Stimulated activated CD8-positive, alpha-beta memory T cell treated with anti-CD3 and anti-CD28 coated beads, Interleukin-12 subunit alpha, Interleukin-12 subunit beta, amount 100 ng/mL, for 1 hour (primary cell): ENCODE measurements at places on chromosomes 1 and 21.

DNA sequence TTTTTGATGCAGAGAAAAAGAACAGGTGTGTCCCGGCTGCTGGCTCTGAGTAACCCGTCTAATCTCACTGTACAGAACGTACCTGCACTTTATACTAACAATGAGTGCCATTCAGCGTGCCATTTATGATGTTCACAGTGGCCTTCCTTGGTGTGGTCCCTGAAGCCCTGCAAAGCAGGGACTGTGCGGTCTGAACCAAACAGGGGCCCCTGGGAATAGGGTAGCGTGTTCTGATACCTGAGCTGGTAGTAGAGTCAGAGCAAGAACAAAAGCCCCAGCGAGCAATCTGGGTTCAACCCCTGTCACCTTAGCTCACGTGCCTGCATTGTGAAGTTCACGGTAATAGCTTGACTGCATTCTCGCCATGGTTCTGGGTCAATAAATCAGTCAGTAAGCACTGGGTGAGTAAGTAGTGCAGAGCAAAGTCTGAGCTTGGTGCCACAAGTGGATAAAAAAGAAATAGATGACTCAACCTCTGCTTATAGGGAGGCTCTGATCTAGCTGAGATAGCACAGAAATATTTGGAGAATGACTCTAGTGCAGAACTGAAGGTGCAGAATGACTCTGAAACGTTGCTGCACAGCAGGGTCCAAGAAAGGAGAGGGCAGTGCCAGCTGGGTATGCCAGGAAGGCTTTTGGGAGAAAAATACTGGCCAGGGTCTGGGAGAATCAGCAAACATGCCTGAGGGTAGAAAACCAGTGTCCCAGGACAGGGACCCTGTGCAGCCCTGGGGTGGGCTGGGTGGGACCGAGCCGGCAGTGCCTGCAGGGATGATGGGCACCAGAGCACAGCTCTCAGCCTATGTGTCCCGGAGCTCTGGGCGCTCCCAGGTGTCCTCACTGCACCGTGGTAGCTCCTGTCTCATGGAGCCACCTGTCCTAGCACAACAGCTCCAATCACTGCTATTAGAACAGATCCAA lies 125.9 kb downstream of the RHOU start:
- DNase-seq = no peak

DNA sequence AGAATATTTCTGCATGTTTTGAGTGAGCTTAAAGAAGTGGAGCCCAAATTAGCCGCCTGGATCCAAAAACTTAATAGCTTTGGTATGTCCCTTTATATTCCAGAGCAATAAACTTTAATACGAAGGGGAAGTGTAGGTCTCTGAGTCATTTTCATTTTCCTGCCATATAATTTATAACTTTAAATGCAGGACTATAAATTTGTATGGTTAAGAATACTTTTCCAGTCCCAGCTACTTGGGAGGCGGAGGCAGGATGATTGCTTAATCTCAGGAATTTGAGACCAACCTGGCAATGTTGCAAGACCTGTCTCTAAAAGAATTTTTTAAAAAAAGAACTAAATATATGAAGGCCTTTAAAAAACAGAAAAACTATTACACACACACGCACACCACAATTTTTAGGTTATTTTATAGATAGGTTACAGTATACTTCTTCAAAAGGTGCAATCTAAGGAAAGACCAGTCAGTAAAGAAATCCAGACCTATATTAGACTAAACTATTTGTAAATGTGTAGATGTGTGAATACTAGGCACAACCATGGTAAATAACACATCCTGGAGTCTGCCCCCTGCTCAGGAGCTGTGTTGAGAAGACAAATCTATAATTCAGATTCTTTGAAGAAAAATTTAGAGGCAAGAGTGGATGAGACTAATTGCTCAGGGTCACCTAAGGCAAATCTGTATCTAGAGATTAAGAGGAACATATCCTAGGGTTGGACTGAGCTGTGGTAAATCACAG lies 80.3 kb downstream of the TTC3 start:
- DNase-seq = no peak

GRCh38 chr1:52677076-52677806 lies 20.9 kb downstream of the COA7 start:
- no peak for DNase-seq

DNA sequence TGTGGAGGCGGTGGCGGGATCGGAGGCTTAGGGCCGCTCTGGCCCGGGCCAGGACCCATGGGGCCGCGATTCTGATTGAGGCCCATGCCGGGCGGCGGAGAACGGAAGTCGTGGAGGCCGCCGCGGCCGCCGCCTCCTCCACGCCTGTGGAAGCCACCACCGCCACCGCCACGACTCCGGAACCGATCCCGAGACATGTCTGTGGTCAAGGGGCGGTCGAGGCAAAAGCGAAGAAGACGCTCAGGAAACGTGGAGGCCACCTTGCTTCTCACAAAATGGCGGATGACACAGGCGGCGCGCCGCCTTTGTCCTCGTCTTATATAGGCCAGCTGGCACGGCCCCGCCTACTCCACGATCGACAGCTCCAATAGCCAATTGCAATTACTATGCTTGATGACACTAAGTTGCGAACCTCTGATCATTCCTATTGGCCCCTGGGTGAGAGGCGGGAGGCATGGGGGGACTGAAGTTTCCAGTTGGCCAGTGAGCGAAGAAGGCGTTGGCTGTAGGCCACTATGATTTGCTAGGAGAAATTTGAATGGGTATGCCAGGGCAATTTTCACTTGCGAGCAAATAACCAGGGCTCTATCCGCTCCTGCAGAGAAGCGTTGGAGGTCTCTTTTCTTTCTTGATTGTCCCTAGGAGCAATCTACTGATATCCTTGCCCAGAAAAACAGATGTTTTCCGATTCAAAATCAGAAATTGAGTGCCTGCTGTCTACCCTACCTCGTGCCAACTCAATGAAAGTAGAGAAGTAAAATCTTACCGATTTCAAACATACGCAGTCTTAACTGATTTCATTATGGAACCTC lies at the start of gene SFPQ:
TSS of gene SFPQ (minus strand) at position 293 of the 812 bp plus-strand sequence. CDS start at position 197, 96 bp downstream.
- DNase-seq = peak; percentile 94

GRCh38 chr21:41761211-41761933 lies 5.5 kb downstream of the RIPK4 start:
- no peak for DNase-seq

DNA sequence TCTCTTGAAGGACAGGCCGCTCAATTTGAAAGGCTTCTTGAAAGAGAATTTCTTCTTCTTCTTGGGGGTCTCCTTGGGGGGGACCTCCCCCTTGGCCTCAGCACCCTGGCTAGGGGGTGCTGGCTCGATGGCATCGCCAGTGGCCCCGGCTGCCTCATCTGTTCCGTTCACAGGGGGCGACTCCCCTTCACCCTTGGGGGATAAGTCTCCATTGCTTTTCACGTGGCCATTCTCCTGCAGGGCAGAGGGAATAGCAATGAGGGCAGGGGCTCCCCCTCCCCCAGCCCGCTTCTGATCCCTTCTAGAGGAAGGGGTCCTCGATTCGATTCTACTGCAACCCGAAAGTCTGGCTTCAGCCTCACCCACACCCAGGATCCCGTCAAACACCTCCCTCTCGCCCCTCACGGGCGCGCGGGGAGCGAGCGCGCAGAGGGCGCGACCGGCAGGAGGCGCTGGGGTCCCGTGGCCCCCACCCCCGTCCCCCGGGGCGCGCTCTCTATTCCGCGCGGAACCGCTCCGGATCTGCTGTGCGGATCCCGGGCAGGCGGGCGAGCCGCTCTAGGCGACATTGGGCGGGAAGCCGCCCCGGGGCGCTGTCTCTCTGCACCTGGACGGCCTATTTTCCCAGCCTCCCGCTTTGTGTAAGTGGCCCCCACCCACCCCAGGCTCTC lies 1.0 kb downstream of the MARCKSL1 start:
- peak; percentile 44 for DNase-seq
